ENCODE measurements at places on chromosomes 7 and 10. TPM values are rescaled to one million over a fixed set of nuclear protein-coding genes. Genes with fewer than 3 reads are reported as not detected.

The PRKAR2B gene
- 2.3 TPM for total RNA-seq

The PDK4 gene
- 28.0 TPM for total RNA-seq

The TUBGCP2 gene
- total RNA-seq, result 42.1 TPM

The MXI1 gene
- total RNA-seq, result 6.0 TPM

The ODAD2 gene
- total RNA-seq, result 0.17 TPM

The PRF1 gene
- total RNA-seq, result not detected

The LIPK gene
- total RNA-seq, result not detected

The FGFR2 gene
- 0.19 TPM for total RNA-seq

The CYP2C9 gene
- total RNA-seq, result not detected

The HMX3 gene
- total RNA-seq, result 0.08 TPM

The TMEM72 gene
- total RNA-seq, result not detected

The WEE2 gene
- total RNA-seq, result not detected

The SEMA3C gene
- 78.3 TPM for total RNA-seq

The ZNF3 gene
- 25.1 TPM for total RNA-seq

The TMEM270 gene
- 0.17 TPM for total RNA-seq

The GNGT1 gene
- total RNA-seq, result not detected

The SFRP5 gene
- total RNA-seq, result 2.5 TPM

The PDE6C gene
- not detected for total RNA-seq

The SPDYE16 gene
- 0.10 TPM for total RNA-seq

The FAM180A gene
- total RNA-seq, result 0.05 TPM

The CCT6A gene
- 256 TPM for total RNA-seq

The ADRB1 gene
- total RNA-seq, result 0.91 TPM

The KCNMA1 gene
- total RNA-seq, result 65.1 TPM

The NANOS1 gene
- 2.9 TPM for total RNA-seq

The INMT gene
- 0.03 TPM for total RNA-seq

The GPR85 gene
- total RNA-seq, result not detected

The SDK1 gene
- total RNA-seq, result 0.53 TPM

The GPER1 gene
- total RNA-seq, result 2.0 TPM

The KIF11 gene
- total RNA-seq, result 41.3 TPM

The HOGA1 gene
- total RNA-seq, result 2.9 TPM

The EPDR1 gene
- 76.1 TPM for total RNA-seq

The APBB1IP gene
- total RNA-seq, result 5.2 TPM

The CNTNAP2 gene
- 0.02 TPM for total RNA-seq

The SEMA3A gene
- 4.5 TPM for total RNA-seq

The SLC16A9 gene
- 0.13 TPM for total RNA-seq

The IRF5 gene
- 15.3 TPM for total RNA-seq

The INA gene
- total RNA-seq, result 18.1 TPM

The SLC39A12 gene
- total RNA-seq, result not detected

The ATAD1 gene
- total RNA-seq, result 41.7 TPM
